ENCODE measurements at places on chromosomes 1 and 21. TPM values are rescaled to one million over a fixed set of nuclear protein-coding genes. Genes with fewer than 3 reads are reported as not detected.

Gene MAP1LC3C
- not detected for total RNA-seq

Gene PDZK1IP1
- total RNA-seq: not detected

Gene OMA1
- 23.1 TPM for total RNA-seq

Gene LRRC3
- total RNA-seq: 3.8 TPM

Gene REN
- not detected for total RNA-seq

DNA sequence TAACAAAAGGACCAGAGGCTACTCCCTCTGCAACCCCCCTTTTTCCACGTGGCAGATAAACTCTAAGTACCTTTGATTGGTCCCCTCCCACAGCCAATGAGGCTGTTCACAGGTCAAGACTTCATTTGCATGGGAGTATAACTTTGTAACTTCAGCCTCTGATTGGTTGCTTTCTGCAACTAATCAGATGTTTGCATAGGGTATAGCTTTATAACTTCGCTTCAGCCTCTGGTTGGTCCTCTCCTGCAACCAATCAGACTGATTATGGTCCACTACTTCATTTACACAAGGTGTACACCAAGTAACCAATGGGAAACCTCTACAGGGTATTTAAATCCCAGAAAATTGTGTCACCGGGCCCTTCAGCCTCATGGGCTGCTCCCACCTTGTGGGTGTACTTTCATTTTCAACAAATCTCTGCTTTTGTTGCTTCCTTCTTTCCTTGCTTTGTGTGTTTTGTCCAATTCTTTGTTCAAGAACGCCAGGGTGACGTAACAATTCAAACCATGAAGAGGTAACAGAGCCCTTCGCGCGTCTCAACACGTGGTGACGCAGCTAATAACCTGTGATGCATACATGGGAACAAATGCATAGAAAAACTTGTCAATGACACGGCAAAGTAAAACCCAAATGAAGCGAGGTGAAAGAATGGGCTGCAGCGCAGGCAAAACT lies 47.2 kb downstream of the VPS26C start:
- H3K27ac ChIP-seq: peak overlapping the region; percentile 88
- peak overlapping the region; percentile 84 for H3K4me3 ChIP-seq
- DNase-seq: peak; percentile 24
- no peaks in the 10 kb centered on the region for H3K27me3 ChIP-seq

DNA sequence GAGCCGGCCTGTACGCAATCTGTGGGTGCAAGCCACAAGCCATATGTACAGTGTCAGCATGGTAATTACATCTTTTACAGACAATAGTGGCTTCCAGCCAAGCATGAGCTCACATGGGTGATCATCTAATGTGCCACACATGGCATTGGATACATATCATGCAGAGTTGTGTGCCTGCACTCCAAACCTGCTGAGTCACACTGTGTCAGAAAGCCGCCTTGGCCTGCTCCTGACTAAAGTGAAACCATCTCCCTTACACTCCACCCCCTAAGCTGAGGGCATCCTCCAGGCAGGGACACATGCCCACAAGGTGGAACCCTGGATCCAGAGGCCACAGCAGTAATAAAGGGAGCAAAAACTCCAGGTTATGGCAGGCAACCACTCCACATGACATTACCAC lies 72.5 kb downstream of the KCNT2 start:
- H3K27me3 ChIP-seq: no peaks in the 10 kb centered on the region
- H3K4me1 ChIP-seq: no peaks in the 10 kb centered on the region
- no peaks in the 10 kb centered on the region for H3K36me3 ChIP-seq
- H3K27ac ChIP-seq: no peak overlapping the region
- no peak for DNase-seq

- H3K27me3 ChIP-seq: no peaks in the 10 kb centered on the region
- no peak overlapping the region for H3K27ac ChIP-seq
- peaks cover 11% of the 10 kb centered on the region for H3K4me1 ChIP-seq
- no peak overlapping the region for H3K4me3 ChIP-seq
- peaks cover 35% of the 10 kb centered on the region for H3K36me3 ChIP-seq
- DNase-seq: no peak
These were observed 7.7 kb downstream of the FBXO6 start for GRCh38 chr1:11671544-11672286.

GRCh38 chr1:182718311-182718710 lies 33.9 kb upstream of the RGS8 start:
- no peaks in the 10 kb centered on the region for H3K36me3 ChIP-seq
- H3K4me1 ChIP-seq: peaks cover 14% of the 10 kb centered on the region
- H3K4me3 ChIP-seq: no peak overlapping the region
- no peak for DNase-seq
- no peak overlapping the region for H3K27ac ChIP-seq
- H3K27me3 ChIP-seq: peaks cover 2% of the 10 kb centered on the region

DNA sequence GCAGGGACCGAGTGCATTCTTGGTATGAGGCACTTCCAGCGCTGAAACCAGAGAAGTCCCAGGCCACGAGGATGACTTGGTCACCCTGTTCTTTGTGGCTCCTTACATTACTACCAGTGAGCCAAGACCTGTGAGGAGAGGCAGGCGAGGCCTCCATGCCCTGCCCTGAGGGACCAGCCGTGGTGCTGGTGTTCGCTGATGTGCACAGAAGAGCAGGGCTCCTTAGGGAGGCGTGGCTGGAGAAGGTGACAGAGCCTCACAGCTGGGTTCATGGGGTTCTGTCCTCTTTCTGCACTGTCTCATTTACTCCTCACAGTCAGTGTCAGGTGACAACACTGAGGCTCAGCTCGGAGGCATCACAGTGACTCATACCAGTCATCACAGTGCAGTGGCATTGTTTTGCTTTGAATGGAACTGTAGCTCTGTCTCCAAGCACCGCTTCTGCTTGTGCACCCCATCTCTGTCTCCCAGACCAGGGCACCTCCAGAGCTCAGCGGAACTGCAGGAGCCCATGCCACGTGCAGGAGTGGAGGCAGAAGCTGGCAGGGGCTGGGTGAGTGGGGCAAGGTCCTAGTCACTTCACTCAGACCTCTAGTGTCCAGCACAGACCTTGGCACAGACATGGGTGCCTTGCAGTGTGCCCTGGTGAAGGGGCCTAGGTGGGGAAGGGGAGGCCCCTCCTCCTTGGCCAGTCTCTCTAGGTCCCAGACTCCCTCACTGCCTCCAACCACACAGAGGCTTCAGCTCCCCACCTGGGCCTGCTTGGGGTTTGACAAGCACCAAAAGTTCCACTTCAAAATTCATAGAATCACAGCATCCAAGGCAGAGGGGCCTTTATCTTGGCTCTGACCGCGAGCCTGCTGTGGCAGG lies 310.9 kb downstream of the MATN1 start:
- H3K4me3 ChIP-seq: no peak overlapping the region
- no peaks in the 10 kb centered on the region for H3K4me1 ChIP-seq
- no peak overlapping the region for H3K27ac ChIP-seq
- no peaks in the 10 kb centered on the region for H3K36me3 ChIP-seq
- DNase-seq: no peak

DNA sequence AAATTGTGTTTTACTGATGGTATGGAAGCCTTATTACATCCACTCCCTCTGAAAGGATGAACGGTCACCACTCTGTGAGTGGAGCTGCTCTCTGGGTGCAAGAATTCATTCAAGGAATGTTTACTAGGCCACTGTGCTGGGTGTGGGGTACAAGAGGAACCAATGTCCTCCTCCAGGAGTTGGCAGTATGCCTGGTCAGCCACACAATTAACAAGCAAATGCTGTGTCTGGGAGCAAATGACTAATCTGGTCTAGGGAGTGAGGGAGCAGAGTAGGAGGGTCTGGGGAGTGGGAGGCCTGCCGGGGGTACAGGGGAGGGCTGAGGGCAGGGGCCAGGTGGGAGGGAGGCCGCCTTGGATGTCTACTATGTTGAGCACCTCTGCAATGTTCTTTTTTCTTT lies 27.2 kb upstream of the TDRD10 start:
- H3K27ac ChIP-seq: no peak overlapping the region
- no peak for DNase-seq
- H3K27me3 ChIP-seq: peaks cover 5% of the 10 kb centered on the region
- H3K36me3 ChIP-seq: no peaks in the 10 kb centered on the region
- peaks cover 20% of the 10 kb centered on the region for H3K4me1 ChIP-seq

DNA sequence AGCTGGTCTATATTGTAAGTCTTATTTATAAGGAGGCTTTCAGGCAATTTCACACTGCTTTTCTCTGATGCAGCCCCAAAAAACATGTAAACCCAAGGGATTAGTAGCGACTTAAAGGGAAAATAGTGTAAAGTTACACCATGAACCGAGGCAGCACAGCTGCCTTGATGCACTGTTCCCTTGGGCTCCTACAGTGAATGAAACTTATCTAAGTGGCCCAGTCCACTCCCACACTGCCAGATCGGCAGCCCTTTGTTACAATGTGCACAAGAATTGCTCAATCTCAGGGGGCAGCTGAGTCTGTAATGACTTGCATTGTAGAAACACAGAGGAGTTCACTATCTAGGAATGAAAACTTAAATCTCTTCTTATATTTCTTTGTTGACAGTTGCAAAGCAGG lies 120.8 kb upstream of the ADGRL2 start:
- H3K27me3 ChIP-seq: no peaks in the 10 kb centered on the region
- H3K4me3 ChIP-seq: no peak overlapping the region
- H3K27ac ChIP-seq: no peak overlapping the region
- no peak for DNase-seq

- H3K36me3 ChIP-seq: no peaks in the 10 kb centered on the region
- H3K27ac ChIP-seq: no peak overlapping the region
- no peak for DNase-seq
- no peak overlapping the region for H3K4me3 ChIP-seq
- H3K4me1 ChIP-seq: no peaks in the 10 kb centered on the region
These were observed 41.7 kb downstream of the SLC30A1 start for GRCh38 chr1:211537253-211537652.

- H3K27ac ChIP-seq: no peak overlapping the region
- DNase-seq: no peak
- H3K4me3 ChIP-seq: no peak overlapping the region
- no peaks in the 10 kb centered on the region for H3K4me1 ChIP-seq
These were observed 206.5 kb downstream of the ZP4 start for GRCh38 chr1:237684236-237684635.

- no peak overlapping the region for H3K27ac ChIP-seq
- no peaks in the 10 kb centered on the region for H3K36me3 ChIP-seq
- DNase-seq: no peak
- peaks cover 3% of the 10 kb centered on the region for H3K27me3 ChIP-seq
- no peak overlapping the region for H3K4me3 ChIP-seq
These were observed 24.1 kb upstream of the MYCL start for GRCh38 chr1:39925721-39926342.

GRCh38 chr21:32206631-32207405 lies 72.0 kb downstream of the MIS18A start:
- H3K4me3 ChIP-seq: no peak overlapping the region
- H3K36me3 ChIP-seq: no peaks in the 10 kb centered on the region
- no peak overlapping the region for H3K27ac ChIP-seq

- no peak overlapping the region for H3K27ac ChIP-seq
- no peaks in the 10 kb centered on the region for H3K27me3 ChIP-seq
- H3K4me1 ChIP-seq: peaks cover 5% of the 10 kb centered on the region
- H3K4me3 ChIP-seq: no peak overlapping the region
- H3K36me3 ChIP-seq: no peaks in the 10 kb centered on the region
These were observed 215.3 kb downstream of the SDCCAG8 start for GRCh38 chr1:243471026-243471685.

GRCh38 chr1:36446746-36447145 lies 3.5 kb downstream of the OSCP1 start:
- H3K4me3 ChIP-seq: no peak overlapping the region
- no peaks in the 10 kb centered on the region for H3K36me3 ChIP-seq
- H3K27me3 ChIP-seq: no peaks in the 10 kb centered on the region
- DNase-seq: no peak
- peaks cover 25% of the 10 kb centered on the region for H3K4me1 ChIP-seq
- no peak overlapping the region for H3K27ac ChIP-seq

- no peak for DNase-seq
- H3K36me3 ChIP-seq: no peaks in the 10 kb centered on the region
- peaks cover 22% of the 10 kb centered on the region for H3K4me1 ChIP-seq
- H3K27ac ChIP-seq: no peak overlapping the region
- no peak overlapping the region for H3K4me3 ChIP-seq
These were observed 151.7 kb downstream of the ZC3H11B start for GRCh38 chr1:219460896-219461815.

DNA sequence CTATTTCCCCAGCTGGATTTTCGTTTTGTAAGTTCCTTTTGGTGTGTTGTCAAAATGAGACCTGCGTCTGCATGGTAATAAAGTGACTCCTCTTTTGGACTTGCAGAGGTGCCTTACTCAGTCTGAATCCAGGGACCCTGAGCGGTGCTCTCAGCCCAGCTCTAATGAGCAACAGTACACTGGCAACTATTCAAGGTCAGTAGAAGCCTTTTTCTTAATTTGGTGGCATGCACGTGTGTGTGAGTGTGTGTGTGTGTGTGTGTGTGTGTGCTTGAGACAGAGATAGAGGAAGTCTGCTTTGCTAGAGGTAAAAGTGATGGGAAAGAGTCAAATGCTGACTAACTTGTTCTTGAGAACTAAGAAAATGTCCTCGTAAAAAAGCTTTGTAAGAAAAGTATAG lies 105.4 kb downstream of the CD247 start:
- no peaks in the 10 kb centered on the region for H3K27me3 ChIP-seq
- no peak overlapping the region for H3K4me3 ChIP-seq
- DNase-seq: no peak

DNA sequence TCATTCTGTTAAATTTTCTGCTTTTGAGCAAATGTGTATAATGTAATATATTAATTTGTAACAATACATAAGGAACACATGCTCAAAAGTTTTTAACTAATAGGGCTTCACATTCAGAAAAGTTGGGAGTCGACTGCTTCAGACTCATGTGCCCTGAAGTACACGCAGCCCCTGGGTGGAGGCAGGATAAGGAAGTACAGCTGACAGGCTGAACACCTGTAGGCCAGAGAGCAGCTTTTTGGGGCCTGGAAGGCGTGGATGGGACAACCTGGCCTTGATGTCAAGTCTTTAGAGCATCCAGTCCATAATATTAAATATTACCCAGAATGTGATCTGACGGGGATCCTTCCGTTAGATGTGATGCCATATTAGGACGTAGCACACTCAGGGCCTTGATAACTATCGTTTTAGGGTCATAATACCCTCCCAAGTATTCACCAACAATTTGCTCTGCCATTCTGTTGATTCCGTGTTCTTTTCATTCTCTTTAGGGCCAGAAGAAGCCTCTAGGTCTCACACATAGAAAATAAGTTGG lies 485.2 kb downstream of the SIPA1L2 start:
- H3K27me3 ChIP-seq: peaks cover 7% of the 10 kb centered on the region
- no peaks in the 10 kb centered on the region for H3K4me1 ChIP-seq
- no peaks in the 10 kb centered on the region for H3K36me3 ChIP-seq
- H3K4me3 ChIP-seq: no peak overlapping the region

GRCh38 chr1:188365874-188366273 lies 1537.1 kb downstream of the PLA2G4A start:
- no peak for DNase-seq
- no peak overlapping the region for H3K4me3 ChIP-seq
- H3K36me3 ChIP-seq: no peaks in the 10 kb centered on the region
- H3K27ac ChIP-seq: no peak overlapping the region

DNA sequence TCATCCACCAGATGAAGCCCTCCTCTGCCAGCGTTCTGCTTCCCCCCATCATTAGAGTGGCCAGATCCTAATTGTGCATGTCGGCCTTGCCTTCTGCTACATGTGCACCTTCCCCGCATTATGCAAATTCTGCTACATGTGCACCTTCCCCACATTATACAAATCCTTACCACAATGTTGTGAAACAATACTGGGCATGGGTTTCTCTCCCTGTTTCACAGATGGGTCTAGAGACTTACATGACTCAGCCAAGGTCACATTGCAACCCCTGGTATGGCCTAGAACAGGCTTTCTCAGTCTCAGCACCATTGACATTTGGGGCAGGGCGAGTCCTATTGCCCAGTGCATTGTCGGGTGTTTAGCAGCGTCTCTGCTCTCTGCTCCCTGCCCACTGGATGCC lies 1.0 kb upstream of the CELA2A start:
- H3K4me3 ChIP-seq: no peak overlapping the region
- peaks cover 10% of the 10 kb centered on the region for H3K27me3 ChIP-seq
- no peaks in the 10 kb centered on the region for H3K4me1 ChIP-seq
- no peak for DNase-seq
